ENCODE measurements at places on chromosomes 7 and 10. TPM values are rescaled to one million over a fixed set of nuclear protein-coding genes. Genes with fewer than 3 reads are reported as not detected.

The SLC13A1 gene
- not detected for total RNA-seq

GRCh38 chr7:82330706-82331215 lies 112.8 kb downstream of the CACNA2D1 start:
- DNase-seq: no peak

The FASTK gene
- 415 TPM for total RNA-seq

DNA sequence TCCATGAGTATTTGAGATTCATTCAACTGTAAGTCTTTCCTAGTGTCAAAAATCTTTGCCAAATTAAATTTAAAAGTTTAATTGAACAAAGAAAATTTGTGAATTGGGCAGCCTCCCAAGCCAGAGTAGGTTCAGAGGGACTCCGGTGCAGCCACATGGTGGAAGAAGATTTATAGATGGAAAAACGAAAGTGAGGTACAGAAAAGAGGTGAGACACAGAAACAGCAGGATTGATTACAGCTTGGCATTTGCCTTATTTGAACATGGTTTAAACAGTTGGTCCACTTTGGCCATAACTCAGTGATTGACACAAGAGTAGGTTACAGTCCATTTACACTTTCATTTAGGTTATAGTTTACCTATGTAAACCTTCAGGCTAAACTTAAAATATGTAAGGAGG lies 465.8 kb downstream of the ARL4A start:
- no peak for DNase-seq

- no peak for DNase-seq
Measured at GRCh38 chr7:41882745-41883420, 180.0 kb upstream of the INHBA start.

DNA sequence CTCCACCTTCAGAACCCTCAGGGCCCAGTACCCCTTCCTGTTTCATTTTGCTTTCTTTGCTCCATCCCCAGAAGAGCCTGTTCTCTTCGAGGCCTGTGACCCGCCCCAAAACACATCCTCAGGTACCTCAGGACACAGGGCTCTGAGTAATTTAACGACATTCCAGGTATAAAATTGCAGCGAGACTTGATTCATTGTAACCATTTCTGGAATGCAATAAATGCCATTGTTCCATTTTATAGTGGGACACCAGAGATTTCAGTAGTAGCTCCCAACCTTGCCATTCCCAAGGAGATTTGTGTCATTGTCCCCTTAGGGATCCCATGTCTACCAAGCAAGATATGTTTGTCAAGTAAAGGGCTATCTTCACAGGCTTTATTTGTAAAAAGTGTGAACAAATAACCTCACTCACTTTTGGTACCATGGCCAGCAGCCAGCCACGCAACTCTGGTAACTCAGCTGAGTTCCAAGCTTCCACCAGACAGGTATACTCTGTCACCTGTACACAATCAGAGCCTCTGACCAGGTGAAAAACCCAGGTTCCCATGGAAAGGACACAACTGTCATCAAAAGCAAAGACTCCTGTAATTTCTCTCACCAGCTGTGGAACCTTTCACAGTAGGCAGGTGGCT lies 441.3 kb downstream of the PLXNA4 start:
- peak; percentile 26 for DNase-seq

The IFIT1B gene
- not detected for total RNA-seq

The MORN4 gene
- total RNA-seq: not detected

DNA sequence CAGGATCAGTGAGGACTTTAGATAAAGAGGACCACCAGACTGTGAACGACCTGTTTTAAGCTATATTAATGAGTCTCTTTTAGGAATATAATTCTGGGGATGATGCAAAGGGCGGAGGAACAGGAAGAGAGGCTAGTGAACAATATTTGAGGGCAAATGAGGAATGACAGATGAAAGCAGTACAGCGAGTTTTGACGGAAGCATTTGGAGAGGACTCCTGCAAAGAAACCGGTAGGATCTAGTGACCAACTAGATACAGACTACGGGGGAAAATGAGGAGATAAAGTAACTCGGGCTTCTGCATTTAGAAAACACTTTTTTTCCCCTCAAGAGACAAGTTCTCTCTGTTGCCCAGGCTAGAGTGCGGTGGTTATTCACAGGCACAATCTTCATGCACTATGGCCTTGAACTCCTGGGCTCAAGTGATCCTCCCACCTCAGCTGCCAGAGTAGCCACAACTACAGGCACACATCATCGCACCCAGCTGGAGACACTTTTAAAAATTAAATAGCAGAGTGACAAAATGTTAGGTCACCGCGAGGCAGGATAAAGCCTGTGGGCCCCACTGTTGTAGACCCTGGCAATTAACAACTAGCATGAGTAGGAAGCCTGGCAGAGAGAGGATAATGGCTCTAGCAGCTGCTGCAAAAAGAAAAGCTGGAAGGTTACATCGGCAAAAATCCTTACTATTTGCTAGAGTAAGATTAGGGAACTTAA lies 143.2 kb downstream of the SRPK2 start:
- no peak for DNase-seq

GRCh38 chr10:70147259-70147625 lies 742 bp upstream of the TYSND1 start:
- no peak for DNase-seq

DNA sequence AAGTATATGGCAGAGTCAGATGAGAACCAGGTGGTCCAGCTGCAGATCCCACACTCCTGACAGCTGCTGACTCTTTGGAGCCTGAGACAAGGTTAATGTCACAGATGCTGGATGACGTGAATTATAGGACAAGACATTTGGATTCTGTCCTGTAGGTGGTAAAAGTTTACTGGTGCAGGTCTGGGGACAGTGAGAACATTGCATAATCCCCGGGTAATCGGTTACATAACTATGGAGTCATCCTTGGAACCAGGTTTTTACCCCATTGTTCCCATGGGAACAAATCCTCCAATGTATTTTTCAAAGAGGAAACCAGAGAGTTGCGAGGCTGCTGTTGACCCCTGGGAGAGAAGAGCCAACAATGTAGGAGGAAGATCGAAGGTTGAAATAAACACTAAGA lies 27.5 kb upstream of the ZCCHC24 start:
- no peak for DNase-seq
